IMR-90 (cell line): ENCODE measurements at places on chromosomes 7 and 10. TPM values are rescaled to one million over a fixed set of nuclear protein-coding genes. Genes with fewer than 3 reads are reported as not detected.

- no peaks in the 10 kb centered on the region for H3K27me3 ChIP-seq
- DNase-seq: no peak
- H3K4me1 ChIP-seq: no peaks in the 10 kb centered on the region
- H3K4me3 ChIP-seq: no peak overlapping the region
- H3K27ac ChIP-seq: no peak overlapping the region
Observed at GRCh38 chr7:123573341-123573740, 15.7 kb upstream of the NDUFA5 start.

DNA sequence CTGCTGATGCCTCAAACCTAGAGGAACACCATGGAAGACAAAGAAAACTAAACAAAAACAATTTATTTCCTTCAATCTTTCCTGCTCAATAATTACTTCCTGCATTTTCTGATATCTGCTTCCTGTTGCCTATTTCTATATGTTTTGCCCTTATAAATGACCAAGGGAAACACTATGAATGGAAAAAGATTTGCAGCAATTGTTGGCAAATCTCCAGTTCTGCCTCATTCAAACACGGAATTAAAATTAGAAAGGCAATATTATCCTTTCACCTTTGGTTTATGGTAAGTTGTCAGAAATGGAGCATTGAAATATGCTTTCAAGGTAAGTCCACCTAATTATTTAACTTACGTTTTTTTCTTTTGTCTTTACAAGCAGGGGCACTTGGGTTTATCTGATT, 552.2 kb upstream of the ANKRD30A start:
- H3K27me3 ChIP-seq: no peaks in the 10 kb centered on the region
- H3K4me3 ChIP-seq: no peak overlapping the region
- H3K4me1 ChIP-seq: peaks cover 4% of the 10 kb centered on the region; the same call in 1 of the 2 replicates

- H3K4me1 ChIP-seq: no peaks in the 10 kb centered on the region; the same call in 1 of the 2 replicates
- no peak overlapping the region for H3K27ac ChIP-seq
- peaks cover 8% of the 10 kb centered on the region for H3K27me3 ChIP-seq
- DNase-seq: peak; percentile 31
Observed at GRCh38 chr7:12623885-12624498, 53.5 kb downstream of the SCIN start.

The SAP25 gene
- total RNA-seq: not detected in 2 replicates

The EPO gene
- total RNA-seq: not detected in 2 replicates
